ENCODE measurements at places on chromosomes 2 and 18. TPM values are rescaled to one million over a fixed set of nuclear protein-coding genes. Genes with fewer than 3 reads are reported as not detected.

- peak; percentile 72 for DNase-seq
- H3K27me3 ChIP-seq, result no peaks in the 10 kb centered on the region
- H3K4me3 ChIP-seq, result peak overlapping the region; percentile 33
- no peaks in the 10 kb centered on the region for H3K36me3 ChIP-seq
Observed at GRCh38 chr2:237923481-237924163, 43.2 kb upstream of the UBE2F start.

Gene BCL2
- polyA plus RNA-seq, result 6.0 TPM

GRCh38 chr2:102489646-102490045, 16.6 kb downstream of the SLC9A4 start:
- no peak for DNase-seq
- no peak overlapping the region for H3K4me3 ChIP-seq
- no peaks in the 10 kb centered on the region for H3K4me1 ChIP-seq
- H3K36me3 ChIP-seq, result no peaks in the 10 kb centered on the region

GRCh38 chr2:181977661-181978350, 7.8 kb upstream of the PPP1R1C start:
- no peak overlapping the region for H3K27ac ChIP-seq
- no peaks in the 10 kb centered on the region for H3K27me3 ChIP-seq
- H3K36me3 ChIP-seq, result no peaks in the 10 kb centered on the region

DNA sequence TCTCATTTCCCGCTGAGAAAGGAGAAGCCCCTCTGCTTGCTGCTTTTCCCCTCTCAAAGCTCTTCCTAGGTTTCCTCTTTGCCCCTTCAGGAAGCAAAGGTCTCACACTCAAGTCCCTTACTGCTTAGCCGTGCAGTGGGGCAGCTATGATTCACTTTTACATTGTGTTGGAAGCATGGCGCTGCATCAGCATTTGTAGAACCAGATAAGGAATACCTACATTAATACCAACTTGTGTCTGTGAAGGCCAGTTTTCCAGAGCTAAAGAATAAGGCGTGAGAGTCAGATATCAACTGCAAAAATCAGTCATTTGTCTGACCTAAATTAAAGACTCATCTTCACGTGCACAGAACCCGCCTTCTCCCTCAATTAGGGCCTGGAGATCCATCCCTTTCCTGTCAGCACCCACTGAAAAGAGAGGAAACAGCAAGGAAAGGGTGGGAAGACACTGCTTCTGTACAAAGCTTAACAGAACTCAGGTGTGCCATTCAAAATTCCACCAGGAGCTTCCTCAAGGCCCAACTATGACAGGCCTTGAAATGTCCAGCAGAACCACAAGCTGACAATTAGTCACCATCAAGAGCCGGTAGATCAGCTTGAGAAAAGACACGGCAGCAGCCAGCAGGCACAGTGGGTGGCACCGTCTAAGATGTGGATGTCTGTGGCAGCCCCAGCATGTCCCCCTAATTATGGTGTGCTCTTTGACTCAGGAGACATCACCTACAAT, 16.1 kb upstream of the XDH start:
- H3K36me3 ChIP-seq, result no peaks in the 10 kb centered on the region
- no peak for DNase-seq
- H3K27me3 ChIP-seq, result no peaks in the 10 kb centered on the region
- H3K27ac ChIP-seq, result no peak overlapping the region

GRCh38 chr2:169131587-169132512, 62.5 kb downstream of the DHRS9 start:
- H3K27me3 ChIP-seq, result no peaks in the 10 kb centered on the region
- H3K27ac ChIP-seq, result no peak overlapping the region

- H3K27ac ChIP-seq, result no peak overlapping the region
- no peak for DNase-seq
- no peaks in the 10 kb centered on the region for H3K27me3 ChIP-seq
- H3K4me1 ChIP-seq, result no peaks in the 10 kb centered on the region
Observed at GRCh38 chr2:42769583-42770287, 5.8 kb upstream of the OXER1 start.

- no peak overlapping the region for H3K27ac ChIP-seq
- no peak for DNase-seq
- H3K4me3 ChIP-seq, result no peak overlapping the region
- H3K4me1 ChIP-seq, result no peaks in the 10 kb centered on the region
Observed at GRCh38 chr2:30336978-30337841, 105.9 kb downstream of the LBH start.

DNA sequence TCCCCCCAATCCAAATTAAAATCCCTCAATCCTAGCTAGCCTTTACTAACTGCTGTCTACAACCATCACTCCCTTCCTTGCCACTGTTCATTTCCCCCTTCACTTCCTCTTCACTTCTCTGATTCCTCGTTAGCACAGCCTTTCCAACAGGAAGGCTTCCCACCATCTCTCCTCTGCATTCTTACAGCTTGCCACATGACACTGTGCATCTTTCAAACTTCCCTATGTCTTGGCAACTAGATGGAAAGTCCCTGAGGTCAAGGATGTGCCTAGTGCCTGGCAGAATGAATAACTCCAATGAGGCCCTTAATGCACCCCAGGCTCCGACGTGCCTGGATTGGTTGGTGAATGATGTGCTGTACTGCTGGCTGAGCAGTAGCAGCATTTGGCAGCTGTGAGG, 15.2 kb downstream of the SAP130 start:
- DNase-seq, result no peak
- H3K27me3 ChIP-seq, result no peaks in the 10 kb centered on the region
- no peak overlapping the region for H3K27ac ChIP-seq
- no peak overlapping the region for H3K4me3 ChIP-seq

GRCh38 chr18:6659963-6660725, 69.4 kb upstream of the ARHGAP28 start:
- peak; percentile 68 for DNase-seq
- no peaks in the 10 kb centered on the region for H3K36me3 ChIP-seq
- H3K4me3 ChIP-seq, result no peak overlapping the region
- no peak overlapping the region for H3K27ac ChIP-seq
- no peaks in the 10 kb centered on the region for H3K27me3 ChIP-seq

GRCh38 chr2:240013343-240013742, 11.8 kb downstream of the NDUFA10 start:
- H3K4me1 ChIP-seq, result no peaks in the 10 kb centered on the region
- no peaks in the 10 kb centered on the region for H3K27me3 ChIP-seq
- H3K27ac ChIP-seq, result no peak overlapping the region

Gene CDH2
- 6.3 TPM for polyA plus RNA-seq

GRCh38 chr2:10215393-10215935, 87.2 kb upstream of the HPCAL1 start:
- H3K27me3 ChIP-seq, result no peaks in the 10 kb centered on the region
- H3K27ac ChIP-seq, result no peak overlapping the region
- no peaks in the 10 kb centered on the region for H3K4me1 ChIP-seq

DNA sequence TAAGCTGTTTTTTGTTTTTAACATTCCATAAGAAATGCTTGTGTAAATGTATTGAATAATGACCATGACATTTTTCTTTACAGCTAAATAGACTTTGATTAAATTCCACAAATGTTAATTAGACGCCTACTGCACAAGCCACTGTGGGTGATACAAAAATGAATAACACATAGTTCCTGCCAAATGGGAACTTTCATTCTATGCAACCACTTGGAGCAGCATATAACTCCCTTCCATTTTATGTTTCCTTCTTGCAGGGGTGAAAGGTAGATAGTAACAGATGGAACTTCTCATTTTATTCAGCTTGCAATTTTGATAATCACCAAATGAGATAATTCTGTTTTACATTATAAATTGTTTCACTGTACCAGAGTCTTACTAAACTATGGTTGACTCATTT, 70.0 kb upstream of the THUMPD2 start:
- no peaks in the 10 kb centered on the region for H3K36me3 ChIP-seq
- no peak overlapping the region for H3K4me3 ChIP-seq
- H3K4me1 ChIP-seq, result peaks cover 2% of the 10 kb centered on the region
- H3K27ac ChIP-seq, result no peak overlapping the region

DNA sequence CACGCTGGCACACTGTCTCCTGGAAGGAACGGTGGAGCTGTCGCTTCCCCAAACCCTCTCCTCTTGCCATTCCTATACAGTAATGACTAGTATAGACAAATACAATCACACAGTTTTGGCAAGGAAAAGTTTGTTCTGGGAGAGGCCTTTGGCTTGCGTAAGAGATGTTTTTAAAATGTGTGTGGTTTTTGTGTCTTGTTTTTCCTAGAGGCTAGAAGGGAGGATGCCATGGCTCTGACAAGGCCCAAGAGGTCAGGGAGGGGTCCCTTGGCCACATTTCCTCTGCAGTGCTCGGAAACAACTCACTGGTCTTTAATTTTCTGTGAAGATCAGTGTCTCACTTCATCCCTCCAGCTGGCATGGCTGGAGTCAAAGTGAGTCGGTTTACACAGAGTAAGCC, 195.9 kb downstream of the SH3RF3 start:
- H3K4me1 ChIP-seq, result peaks cover 28% of the 10 kb centered on the region
- H3K4me3 ChIP-seq, result no peak overlapping the region
- H3K27ac ChIP-seq, result peak overlapping the region; percentile 59
- no peak for DNase-seq

GRCh38 chr2:45778720-45779171, 127.3 kb downstream of the PRKCE start:
- H3K4me3 ChIP-seq, result no peak overlapping the region
- H3K27me3 ChIP-seq, result no peaks in the 10 kb centered on the region
- no peaks in the 10 kb centered on the region for H3K4me1 ChIP-seq
- no peak for DNase-seq
- no peaks in the 10 kb centered on the region for H3K36me3 ChIP-seq

DNA sequence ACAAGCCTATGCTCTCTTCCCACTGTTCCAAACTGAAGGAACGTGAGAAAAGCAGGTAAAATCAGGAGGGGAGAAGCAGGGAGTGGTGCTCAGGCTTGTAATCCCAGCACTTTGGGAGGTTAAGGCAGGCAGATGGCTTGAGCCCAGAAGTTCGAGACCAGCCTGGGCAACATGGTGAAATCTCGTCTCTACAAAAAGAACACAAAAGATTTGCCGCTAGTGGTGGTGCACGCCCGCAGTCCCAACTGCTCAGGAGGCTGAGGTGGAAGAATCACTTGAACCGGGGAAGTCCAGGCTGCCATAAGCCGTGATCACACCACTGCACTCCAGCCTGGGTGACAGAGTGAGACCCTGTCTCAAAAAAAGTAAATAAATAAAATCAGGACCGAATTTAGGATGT, 1.3 kb upstream of the TMSB10 start:
- H3K4me1 ChIP-seq, result peaks cover 4% of the 10 kb centered on the region
- H3K4me3 ChIP-seq, result no peak overlapping the region
- no peaks in the 10 kb centered on the region for H3K36me3 ChIP-seq
- H3K27me3 ChIP-seq, result no peaks in the 10 kb centered on the region
- DNase-seq, result no peak
- no peak overlapping the region for H3K27ac ChIP-seq

Gene RMC1
- polyA plus RNA-seq, result 40.4 TPM

DNA sequence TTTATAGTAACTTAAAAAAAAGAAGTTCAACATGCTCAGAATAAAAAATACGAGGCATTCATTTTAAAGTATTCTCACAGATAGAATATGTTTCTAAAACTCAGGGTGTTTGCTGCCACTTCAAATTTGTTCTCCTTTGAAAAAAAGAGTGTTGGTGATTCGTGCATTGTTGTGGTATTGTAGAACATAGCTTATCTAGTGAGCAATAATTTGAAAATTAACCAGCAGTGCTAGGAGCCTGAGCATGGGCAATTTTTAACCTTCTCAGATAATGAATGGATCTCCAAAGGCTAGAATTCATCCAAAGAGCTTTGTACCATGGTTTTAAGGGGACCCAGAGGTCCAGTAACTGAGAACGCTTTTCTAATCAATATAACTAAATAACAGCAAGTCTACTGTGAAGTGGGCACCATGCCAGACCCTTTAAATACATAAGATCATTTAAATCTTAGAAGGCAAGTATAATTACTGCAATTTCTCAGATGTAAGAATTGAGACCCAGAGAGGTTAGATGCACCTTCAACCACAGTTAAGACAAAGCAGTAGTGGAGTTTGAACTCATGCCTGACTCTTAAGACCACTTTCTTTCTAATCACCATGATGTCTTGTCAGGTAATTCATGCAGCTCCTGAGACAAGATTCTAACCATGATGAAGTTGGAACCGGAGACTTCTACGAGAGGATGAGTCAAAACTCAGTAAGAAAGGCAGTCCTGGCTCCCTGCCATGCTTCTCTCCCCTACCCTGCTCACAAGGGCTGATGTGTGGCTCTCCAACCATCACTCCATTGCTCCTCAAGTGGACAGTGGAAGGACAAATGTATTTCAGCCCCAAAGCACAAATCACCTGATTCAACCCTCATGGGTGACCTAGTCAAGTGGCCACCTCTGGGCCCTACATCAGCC, 3.4 kb downstream of the CYRIA start:
- H3K4me1 ChIP-seq, result peaks cover 12% of the 10 kb centered on the region
- DNase-seq, result no peak
- no peak overlapping the region for H3K4me3 ChIP-seq

Gene NDC80
- polyA plus RNA-seq, result 0.99 TPM

- H3K4me1 ChIP-seq, result no peaks in the 10 kb centered on the region
- H3K27me3 ChIP-seq, result no peaks in the 10 kb centered on the region
- no peaks in the 10 kb centered on the region for H3K36me3 ChIP-seq
- no peak overlapping the region for H3K27ac ChIP-seq
Observed at GRCh38 chr2:220961143-220961860, 610.8 kb downstream of the EPHA4 start.

DNA sequence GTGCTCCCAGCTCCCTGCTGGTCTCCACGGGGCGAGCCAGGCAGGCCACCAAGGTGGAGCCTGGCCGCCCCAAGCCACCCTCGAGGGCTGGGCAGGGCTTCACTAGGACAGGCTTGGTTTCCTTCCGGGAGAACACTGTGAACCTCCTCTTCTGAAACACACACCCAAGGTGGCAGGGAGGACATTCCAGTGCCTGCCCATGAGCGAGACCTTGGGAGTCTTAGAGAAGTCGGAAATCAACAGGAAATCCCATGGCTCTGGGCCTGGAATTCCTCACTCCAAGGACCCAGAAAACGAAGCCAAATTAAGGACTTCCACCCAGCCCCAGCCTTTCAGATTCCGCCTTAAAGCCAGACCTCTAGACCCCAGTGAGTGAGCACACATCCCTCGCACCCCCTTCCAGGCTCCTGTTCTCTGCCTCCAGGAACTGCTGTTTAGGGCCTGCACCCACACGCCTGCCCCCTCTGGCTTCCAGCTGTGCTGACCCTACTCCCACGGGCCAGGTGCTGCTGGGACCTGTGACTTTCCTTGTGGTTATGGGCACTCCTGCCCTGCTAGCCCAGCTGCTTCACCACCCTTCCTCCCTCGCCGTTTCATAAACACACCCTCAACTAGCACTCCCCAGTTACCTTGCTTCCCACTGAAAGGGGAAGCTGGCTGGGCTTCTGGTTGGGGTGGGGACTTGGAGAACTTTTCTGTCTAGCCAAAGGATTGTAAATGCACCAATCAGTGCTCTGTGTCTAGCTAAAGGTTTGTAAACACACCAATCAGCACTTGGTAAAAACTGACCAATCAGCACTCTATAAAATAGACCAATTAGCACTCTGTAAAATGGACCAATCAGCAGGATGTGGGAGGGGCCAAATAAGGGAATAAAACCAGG, 13.7 kb downstream of the GPR17 start:
- H3K4me1 ChIP-seq, result no peaks in the 10 kb centered on the region
- H3K4me3 ChIP-seq, result no peak overlapping the region
- H3K36me3 ChIP-seq, result no peaks in the 10 kb centered on the region
- peak overlapping the region; percentile 63 for H3K27ac ChIP-seq
- DNase-seq, result peak; percentile 35
- H3K27me3 ChIP-seq, result peaks cover 2% of the 10 kb centered on the region

Measured in kidney (tissue), 22 donors.